Glomerular endothelial cell (primary cell): ENCODE measurements at places on chromosomes 12 and 14.

GRCh38 chr14:100842799-100843198 is 16.9 kb downstream of the MEG3 start:
- no peak for DNase-seq

DNA sequence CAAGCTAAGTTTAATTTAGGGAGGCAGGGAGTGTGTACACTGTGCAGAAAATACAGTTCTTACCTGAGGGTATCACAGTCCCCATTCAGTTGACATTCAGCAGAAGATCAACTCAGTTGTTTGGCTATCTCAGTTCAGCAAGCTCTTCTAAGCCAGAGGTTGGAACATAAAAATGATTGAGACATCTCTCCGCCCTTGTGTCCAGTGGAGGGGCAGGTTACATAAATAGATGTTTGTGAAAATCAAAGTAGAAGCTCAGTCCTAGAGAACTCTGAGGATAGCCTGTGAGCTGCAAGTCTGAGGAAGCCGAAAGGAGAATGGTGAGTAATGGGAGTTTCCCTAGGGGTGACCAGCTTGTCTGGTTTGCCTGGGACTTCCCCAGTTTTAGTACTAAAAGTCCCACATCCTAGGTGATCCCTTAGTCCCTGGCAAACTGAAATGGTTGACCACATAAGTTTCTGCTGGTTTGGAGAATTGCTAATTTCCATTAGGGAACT is 251.4 kb upstream of the ATP2B1 start:
- DNase-seq, result no peak

DNA sequence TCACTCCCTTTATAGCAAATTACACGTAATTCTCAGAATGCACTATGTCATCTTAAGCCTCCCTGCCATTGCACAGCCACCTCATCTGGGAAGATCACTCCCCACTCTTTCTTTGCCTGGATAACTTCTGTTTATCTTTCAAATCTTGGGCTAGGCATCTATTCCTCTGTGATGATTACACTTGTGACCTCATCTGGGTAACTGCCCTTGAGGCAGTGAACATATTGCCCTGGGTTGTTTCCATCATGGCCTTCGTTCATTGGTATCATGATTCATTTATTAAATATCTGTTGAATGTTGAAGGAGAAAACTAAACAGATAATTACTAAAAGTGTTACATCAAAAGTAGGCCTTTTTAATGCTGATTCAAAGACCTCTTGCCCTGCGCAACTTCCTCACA is 26.2 kb upstream of the PDE3A start:
- no peak for DNase-seq

- DNase-seq, result no peak
Measured at GRCh38 chr12:45974171-45974719, 16.1 kb downstream of the SCAF11 start.

GRCh38 chr12:8950221-8950527 is 729 bp upstream of the M6PR start:
- DNase-seq, result no peak

GRCh38 chr12:94718114-94718513 is 67.8 kb upstream of the TMCC3 start:
- DNase-seq, result no peak

GRCh38 chr12:92369636-92370035 is 224.0 kb upstream of the BTG1 start:
- no peak for DNase-seq

- DNase-seq, result no peak
Measured at GRCh38 chr12:69085852-69086251, 152.9 kb upstream of the CPM start.
